ENCODE measurements at places on chromosomes 12 and 14.

GRCh38 chr12:67609226-67609870, 39.2 kb upstream of the DYRK2 start:
- DNase-seq = no peak

DNA sequence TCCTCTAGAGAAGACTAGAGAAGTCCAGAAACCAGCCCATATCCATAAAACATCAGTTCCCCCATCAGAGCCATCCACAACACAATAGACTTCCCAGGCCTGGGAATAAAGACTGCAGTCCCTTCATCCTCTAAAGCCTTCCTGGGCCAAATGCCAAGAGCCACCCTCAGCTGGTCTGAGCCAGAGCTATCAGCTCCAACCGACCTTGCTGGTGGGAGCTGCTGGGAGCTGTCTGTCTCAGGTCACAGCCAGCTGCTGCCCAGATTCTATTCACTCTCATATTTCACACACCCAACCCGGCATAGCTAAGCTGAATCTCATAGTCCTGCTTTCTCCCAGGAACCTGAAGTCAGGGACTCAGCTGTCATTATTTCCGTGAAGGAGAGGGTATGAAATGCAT, 10.9 kb upstream of the TFCP2 start:
- peak; percentile 70 for DNase-seq

DNA sequence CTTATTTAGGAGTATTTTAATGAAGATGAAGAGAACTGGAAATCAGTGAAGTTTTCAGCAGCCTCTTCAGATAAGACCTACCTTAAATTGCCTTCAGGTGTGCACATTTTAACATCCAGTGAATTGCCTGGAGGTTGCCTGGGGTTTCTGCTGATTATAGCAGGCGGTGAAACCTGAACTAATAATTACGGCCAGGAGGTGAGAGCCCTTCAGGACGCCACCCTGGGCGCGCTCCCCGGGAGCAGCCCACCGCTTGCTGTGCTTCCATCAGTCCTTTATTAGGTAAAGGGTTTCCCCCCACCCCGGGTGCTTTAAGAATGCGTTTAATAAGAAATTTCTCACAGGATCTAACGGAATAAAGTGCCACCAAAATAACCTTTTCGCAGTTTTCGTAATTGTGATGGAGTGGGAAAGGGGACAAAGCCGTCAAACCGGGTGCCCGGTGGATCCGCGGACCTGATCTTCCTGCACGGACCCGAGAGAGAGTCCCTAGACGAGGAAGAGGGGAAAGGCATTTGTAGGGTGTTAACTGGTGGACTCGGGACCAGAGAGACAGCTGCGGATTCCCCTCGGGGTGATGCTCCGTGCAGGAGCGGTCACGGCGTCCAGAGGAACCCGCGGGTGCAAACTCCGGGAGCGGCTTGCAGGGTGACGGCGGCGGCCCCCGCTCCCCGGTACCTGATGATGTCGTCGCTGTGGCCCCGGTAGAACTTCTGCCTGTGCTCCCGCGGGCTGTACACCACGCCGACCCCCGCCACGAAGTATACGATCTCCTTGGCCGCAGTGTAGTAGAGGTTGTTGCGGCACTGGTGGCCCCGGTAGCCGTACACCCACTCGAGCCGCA, 902 bp downstream of the EML5 start:
- peak; percentile 24 for DNase-seq

DNA sequence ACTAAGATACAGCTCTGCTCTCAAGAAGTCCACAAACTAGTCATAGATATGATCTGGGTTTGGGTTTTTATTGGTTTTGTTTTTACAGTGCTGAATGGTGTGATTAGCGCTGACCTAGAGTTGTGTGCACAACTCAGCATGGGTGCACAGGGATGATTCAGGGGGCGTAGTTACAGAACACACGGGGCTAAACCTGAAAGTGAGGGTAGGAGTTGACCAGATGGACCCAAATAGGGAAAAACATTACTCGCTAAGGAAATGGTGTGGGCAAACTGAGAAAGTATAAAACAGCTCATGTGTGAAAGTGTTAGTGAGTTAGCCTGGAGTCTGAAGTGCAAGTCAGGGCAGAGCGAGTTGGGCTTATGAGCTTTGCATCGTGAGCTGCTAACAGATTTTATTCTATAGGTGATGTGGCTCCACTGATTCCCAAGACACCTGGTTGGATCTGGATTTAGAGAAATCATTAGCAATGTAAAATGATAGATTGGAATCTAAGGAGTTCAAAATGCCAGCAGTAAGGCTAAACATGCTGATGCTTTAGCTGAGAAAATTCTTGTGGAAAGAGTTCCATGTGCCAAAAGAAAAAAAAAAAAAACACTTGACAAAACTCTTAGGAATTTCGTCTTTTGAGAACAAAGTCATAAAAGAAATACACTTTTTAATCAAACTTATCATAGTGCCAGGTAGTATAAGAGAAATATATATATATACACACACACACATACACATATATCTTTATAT, 134.9 kb downstream of the SLC5A8 start:
- DNase-seq = no peak

GRCh38 chr12:107884769-107885694, 110.5 kb downstream of the ASCL4 start:
- peak; percentile 27 for DNase-seq

GRCh38 chr12:40117818-40118217, 11.9 kb upstream of the SLC2A13 start:
- no peak for DNase-seq

DNA sequence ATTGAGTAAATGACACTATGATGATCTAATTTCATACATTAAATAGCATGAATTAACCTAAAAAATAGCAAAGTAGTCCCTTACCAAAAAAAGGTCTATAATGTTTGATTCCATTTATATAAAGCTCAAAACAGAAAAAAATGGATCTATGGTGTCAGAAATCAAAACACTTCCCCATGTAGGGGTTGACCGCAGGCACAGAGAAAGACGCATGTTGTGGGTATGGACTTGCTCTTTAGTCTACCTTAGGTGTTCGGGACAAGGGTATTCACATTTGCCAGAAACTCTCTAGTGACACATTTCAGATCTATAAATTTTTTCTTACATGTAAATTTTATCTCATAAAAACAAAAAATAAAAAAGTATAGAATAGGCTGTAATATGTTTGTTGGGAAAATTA, 1262.9 kb downstream of the TMEM121 start:
- no peak for DNase-seq

DNA sequence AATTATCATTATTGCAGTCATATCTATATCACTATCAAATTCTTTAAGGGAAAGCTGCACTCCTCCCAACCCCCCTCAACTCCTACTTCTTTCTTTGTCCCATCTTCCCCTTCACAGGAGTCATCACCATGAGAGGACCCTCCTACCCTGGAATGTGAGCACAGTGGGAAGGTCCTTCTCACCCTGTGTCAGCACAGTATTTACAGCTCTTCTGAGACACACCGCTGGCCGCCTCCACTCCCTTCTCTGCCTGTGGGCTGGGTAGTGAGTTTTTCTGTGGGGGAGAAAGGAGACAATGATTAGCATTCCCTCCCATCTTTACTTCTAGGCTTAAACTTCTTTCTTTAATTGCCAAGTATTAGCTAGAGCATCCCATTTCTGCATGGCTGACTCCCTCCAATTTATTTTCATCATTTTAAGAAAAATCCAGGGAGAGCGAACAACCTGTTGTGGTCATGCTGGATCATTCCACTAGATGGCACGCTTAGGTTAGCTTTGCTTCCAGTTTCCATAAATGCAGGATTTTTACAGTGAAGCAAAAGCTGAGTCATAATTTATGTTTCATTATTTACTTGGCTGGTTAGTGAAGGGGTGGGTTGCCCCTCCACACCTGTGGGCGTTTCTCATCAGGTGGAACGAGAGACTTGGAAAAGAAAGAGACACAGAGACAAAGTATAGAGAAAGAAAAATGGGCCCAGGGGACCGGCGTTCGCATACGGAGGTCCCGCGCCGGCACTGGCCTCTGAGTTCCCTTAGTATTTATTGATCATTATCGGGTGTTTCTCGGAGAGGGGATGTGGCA, 188.5 kb downstream of the ALX1 start:
- DNase-seq = peak; percentile 12

DNA sequence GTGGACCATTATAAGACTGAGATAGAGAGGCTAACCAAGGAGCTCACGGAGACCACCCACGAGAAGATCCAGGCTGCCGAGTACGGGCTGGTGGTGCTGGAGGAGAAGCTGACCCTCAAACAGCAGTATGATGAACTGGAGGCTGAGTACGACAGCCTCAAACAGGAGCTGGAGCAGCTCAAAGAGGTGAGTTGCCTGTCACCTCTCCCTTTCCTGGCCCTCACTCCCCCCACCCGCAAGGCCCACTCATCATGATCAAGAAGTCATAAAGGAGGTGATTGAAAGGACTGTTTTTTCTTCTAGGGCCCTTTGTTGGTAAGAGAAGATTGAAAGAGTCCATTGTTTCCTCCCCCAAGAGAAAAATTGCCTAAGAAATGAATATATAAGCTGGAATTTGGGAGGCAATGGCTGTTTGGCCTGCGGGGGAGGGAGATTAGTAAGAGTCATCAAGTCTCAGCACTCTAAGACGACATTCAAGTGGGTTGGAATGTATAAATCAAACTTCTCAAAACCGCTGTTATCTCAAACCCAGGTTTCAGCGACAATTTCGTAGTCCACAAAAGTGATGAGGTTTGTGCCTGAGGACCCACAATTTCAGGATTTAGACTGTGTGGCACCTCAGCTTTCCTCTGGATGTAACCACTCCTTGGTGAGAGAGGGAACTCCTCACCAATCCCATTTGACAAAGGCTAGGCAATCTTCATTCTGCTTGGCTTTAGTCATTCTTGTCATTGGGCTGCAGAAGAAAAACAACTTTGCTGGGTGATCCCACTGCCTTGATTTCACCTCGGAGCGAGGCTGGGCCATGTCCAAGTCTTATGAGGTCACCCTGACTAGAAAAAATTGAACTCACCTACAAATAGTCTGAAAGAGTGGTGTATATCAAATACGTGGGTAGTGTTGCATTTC, 966 bp downstream of the BICD1 start:
- peak; percentile 41 for DNase-seq
